ENCODE measurements at places on chromosomes 16 and 17. TPM values are rescaled to one million over a fixed set of nuclear protein-coding genes. Genes with fewer than 3 reads are reported as not detected.

- H3K27ac ChIP-seq, result no peak overlapping the region
- H3K36me3 ChIP-seq, result peaks cover 23% of the 10 kb centered on the region
- no peaks in the 10 kb centered on the region for H3K27me3 ChIP-seq
- H3K4me3 ChIP-seq, result no peak overlapping the region
These were observed 24.0 kb downstream of the NMRAL1 start for GRCh38 chr16:4450430-4450829.

DNA sequence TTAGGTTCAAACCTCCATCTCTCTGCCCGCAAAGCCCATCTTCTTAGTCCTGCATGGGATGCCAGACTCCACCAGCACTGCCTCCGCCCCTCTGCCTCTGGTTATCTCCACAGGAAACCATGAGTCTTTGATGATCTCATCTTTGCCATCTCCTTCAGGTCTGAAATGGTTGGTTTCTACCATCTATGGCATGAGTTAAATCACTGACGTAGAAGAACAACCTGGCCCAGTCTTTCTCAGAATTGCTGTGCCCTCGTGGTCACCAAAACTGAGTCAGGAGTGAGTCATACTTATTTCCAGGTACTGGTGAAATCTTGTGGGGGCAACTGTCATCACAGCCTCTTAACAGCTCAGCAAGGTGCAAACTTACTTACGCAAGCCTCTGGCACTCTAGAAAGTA, 468.7 kb upstream of the C16orf82 start:
- no peak overlapping the region for H3K4me3 ChIP-seq

EVI2A gene
- total RNA-seq, result not detected

DNA sequence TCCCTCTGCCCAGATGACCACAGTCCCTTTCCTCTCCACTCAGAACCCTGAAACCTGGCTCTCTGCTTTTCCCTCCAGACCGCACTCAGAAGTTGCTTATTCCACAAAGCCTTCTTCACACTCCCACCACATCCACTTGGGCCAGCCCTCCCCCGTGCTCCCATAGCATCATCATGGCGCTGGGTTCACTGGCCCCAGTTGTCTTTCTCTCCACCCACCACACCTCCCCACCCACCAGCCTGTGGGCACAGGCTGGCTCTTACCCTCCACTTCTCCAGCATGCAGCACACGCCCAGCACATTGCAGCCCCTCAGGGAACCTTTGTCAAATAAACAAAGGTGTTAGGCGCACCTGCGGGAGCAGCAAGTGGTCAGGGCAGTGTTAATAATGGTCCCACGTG, 130.0 kb downstream of the KATNIP start:
- H3K36me3 ChIP-seq, result peaks cover 52% of the 10 kb centered on the region
- H3K27me3 ChIP-seq, result no peaks in the 10 kb centered on the region
- H3K27ac ChIP-seq, result no peak overlapping the region
- H3K4me1 ChIP-seq, result no peaks in the 10 kb centered on the region
- H3K4me3 ChIP-seq, result no peak overlapping the region
- no peak for DNase-seq

- H3K4me1 ChIP-seq, result peaks cover 7% of the 10 kb centered on the region
- H3K36me3 ChIP-seq, result no peaks in the 10 kb centered on the region
- H3K27me3 ChIP-seq, result peaks cover 47% of the 10 kb centered on the region
- no peak for DNase-seq
- no peak overlapping the region for H3K27ac ChIP-seq
- no peak overlapping the region for H3K4me3 ChIP-seq
These were observed 6.1 kb upstream of the CCL8 start for GRCh38 chr17:34313164-34313563.

- H3K36me3 ChIP-seq, result no peaks in the 10 kb centered on the region
- no peak for DNase-seq
- no peak overlapping the region for H3K27ac ChIP-seq
These were observed 308.3 kb downstream of the CA10 start for GRCh38 chr17:51850201-51850600.

- peaks cover 49% of the 10 kb centered on the region for H3K4me1 ChIP-seq
- H3K36me3 ChIP-seq, result peaks cover 5% of the 10 kb centered on the region
- no peak overlapping the region for H3K27ac ChIP-seq
- H3K4me3 ChIP-seq, result no peak overlapping the region
These were observed 53.3 kb downstream of the HIC1 start for GRCh38 chr17:2108170-2108569.

IL17C gene
- not detected for total RNA-seq

- no peaks in the 10 kb centered on the region for H3K27me3 ChIP-seq
- H3K27ac ChIP-seq, result peak overlapping the region; percentile 39
- DNase-seq, result no peak
- H3K36me3 ChIP-seq, result peaks cover 2% of the 10 kb centered on the region
These were observed 95.7 kb downstream of the WNT3 start for GRCh38 chr17:46722662-46723285.

KRT32 gene
- not detected for total RNA-seq

DNA sequence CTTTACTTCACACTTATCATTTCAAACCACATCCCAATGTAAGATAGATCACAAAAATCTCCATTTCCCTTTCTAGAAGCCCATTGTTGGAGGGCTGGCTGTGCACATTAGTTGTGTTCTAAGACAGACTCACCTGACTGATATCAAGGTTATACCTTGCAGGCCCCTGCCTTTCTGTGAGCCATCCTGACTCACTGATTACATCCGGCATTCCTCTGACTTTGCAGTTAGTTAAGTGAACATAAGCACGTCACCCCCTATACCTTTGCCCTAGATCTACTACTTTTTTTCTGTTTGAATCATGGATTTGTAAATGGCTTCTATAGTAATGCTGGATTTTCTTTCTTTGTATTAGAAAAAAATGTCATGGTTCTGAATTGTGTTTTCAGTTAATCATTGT, 78.3 kb downstream of the TANGO6 start:
- no peaks in the 10 kb centered on the region for H3K27me3 ChIP-seq
- no peak overlapping the region for H3K4me3 ChIP-seq
- no peak overlapping the region for H3K27ac ChIP-seq
- H3K4me1 ChIP-seq, result no peaks in the 10 kb centered on the region
- DNase-seq, result no peak

DNA sequence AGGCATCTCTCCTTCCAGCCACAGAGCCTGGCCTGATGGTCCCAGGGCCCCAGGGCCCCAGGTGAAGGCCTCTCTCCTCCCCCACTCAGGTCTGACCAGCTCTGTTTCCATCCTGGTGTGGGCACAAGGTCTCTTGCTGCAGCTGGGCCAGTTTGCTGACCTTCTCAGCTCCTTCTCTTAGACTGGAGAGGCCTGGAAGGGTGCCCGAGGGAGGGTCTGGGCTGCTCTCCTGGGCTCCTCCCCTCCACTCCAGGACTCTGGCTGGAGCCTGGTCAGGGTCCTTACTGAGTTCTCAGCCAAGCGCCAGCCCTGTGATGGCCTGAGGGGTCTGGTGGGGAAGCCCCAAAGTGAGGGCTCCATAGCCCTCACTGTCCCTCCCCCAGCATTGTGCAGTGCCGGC, 12.4 kb downstream of the SOCS3 start:
- H3K36me3 ChIP-seq, result no peaks in the 10 kb centered on the region
- no peak for DNase-seq
- H3K27me3 ChIP-seq, result no peaks in the 10 kb centered on the region

- DNase-seq, result no peak
- peaks cover 5% of the 10 kb centered on the region for H3K4me1 ChIP-seq
- H3K27ac ChIP-seq, result no peak overlapping the region
- peaks cover 12% of the 10 kb centered on the region for H3K36me3 ChIP-seq
- H3K27me3 ChIP-seq, result no peaks in the 10 kb centered on the region
- H3K4me3 ChIP-seq, result no peak overlapping the region
These were observed 56.6 kb downstream of the COTL1 start for GRCh38 chr16:84561291-84561690.
